ENCODE measurements at places on chromosomes 16 and 17. TPM values are rescaled to one million over a fixed set of nuclear protein-coding genes. Genes with fewer than 3 reads are reported as not detected.
A peak's percentile ranks its signal among the peaks of the same experiment; 100 is the strongest.

DNA sequence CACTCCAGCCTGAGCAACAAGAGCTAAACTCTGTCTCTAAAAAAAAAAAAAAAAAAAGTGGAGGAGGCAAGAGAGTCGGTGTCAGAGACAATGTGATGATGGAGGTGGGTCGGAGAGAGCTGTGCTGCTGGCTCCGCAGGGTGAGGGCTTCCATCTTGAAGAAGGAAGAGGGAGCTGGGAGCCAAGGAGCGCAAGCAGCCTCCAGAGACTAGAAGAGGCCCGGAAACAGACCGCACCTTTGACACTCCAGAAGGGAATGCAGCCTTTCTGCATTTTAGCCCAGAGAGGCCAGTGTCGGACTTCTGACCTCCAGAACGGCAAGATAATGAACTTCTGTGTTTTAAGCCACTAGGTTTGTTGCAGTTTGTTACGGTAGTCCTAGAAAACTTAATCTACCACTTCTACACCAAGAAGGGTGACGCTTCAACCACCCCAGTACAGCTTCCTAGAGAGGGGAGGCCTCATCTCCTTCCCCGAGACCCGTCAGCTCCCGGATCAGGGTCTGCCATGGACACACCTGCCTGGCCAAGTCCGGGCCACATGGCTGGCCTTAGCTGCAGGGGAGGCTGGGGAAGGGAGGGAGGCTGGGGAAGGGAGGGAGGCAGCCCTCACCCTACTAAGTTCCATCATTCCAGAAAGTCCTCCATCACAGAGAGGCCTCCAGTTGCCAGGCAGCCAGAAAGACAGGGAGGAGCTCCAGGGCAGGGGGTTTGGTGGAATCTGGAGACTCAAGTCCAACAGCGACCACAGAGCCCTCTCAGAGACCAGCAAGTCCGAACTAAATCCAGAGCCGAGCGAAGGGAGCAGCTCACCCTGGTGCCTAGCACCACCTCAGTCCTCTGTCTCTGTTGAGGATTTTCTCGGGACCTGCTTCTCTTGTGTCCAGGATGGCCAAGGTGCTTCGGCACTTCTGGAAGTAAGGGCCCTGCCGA lies 13.2 kb upstream of the RBFOX3 start:
- DNase-seq = no peak

- peak; percentile 65 for DNase-seq
Observed at GRCh38 chr17:8674344-8675305, 44.1 kb upstream of the MYH10 start.

GRCh38 chr17:71934520-71934919 lies 186.3 kb upstream of the SOX9 start:
- DNase-seq = no peak

DNA sequence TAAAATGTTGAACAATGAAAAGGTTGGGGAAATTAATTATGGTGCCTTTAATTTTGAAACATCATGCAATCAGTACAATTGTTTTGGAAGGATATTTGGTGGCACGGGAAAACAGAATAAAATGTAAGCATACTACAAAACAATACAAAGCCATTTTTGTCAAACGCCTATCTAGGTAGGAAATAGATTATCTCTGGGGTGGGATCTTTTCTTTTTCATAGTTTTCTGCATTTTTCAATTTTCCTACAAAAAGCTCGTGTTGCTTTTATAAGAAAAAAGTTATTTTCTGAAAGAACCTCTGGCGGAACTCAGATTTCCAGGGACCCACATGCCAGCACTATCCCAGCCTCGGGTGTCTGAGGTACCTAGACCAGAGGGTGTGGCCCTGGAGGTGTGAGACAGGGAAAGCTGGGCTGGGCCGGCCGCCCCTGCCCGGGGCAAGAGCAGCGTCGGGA lies 961 bp upstream of the MAP3K3 start:
- DNase-seq = no peak

DNA sequence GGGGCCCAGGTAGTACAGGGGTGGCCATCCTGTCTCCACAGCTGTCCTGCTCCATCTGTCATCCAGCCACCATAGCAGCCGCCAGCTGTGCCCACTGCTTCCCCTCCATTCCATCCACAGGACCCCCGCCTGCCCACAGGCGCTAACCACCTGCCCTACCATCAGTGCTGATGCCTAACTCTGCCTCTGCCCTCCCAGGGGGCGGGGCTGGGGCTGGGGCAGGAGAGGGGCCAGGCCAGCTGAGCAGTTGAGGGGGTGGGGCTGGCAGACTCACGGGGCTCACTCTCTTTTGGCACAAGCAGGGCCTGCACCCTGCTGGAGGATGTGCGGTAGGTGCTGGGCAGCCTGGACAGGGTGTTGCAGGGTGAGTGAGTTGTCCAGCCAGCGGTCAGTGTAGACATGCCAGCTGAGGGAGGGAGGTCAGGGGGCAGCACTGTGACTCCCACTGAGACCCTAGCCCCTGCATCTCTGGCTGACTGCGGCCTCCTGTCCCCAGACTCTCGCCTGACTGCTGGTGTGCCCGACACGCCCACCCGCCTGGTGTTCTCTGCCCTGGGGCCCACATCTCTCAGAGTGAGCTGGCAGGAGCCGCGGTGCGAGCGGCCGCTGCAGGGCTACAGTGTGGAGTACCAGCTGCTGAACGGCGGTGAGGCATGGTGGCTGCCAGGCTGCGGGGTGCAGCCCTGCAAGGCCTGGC lies 9.6 kb downstream of the GALK1 start:
- DNase-seq = no peak

GRCh38 chr16:7517496-7517895 lies 184.9 kb downstream of the RBFOX1 start:
- no peak for DNase-seq

DNA sequence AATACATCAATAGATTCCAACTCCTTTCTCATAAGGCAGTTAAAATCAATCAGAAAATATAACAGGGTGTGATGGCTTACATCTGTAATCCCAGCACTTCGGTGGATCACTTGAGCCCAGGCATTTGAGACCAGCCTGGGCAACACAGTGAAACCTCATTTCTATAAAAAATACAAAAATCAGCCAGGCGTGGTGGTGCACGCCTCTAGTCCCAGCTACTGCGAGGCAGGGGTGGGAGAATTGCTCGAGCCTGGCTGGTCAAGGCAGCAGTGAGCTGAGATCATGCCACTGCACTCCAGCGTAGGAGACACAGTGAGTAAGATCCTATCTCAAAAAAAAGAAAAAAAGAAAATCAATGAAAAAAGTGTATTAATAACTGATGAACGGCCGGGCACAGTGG lies 258.6 kb downstream of the NTN1 start:
- DNase-seq = no peak

DNA sequence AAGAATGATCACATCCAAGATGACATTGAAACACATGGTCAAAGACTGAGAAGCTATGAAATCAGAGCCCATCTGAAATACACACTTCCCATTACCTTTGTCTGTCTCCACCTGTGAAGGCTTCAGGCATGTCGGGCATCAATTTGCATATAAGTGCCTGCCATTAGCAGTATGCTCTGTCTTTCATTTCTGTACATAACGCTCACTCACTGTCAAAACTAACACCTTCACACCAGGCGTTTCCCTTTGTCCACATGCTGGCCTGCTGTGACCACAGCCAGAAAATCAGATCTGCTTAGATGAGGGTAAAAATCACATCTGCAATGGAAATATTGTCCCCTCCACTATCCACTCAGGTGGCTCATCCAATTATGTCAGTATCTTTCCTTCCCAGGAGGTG lies 524.8 kb downstream of the TOX3 start:
- no peak for DNase-seq

- no peak for DNase-seq
Observed at GRCh38 chr16:68236137-68236825, 354 bp upstream of the ESRP2 start.

DNA sequence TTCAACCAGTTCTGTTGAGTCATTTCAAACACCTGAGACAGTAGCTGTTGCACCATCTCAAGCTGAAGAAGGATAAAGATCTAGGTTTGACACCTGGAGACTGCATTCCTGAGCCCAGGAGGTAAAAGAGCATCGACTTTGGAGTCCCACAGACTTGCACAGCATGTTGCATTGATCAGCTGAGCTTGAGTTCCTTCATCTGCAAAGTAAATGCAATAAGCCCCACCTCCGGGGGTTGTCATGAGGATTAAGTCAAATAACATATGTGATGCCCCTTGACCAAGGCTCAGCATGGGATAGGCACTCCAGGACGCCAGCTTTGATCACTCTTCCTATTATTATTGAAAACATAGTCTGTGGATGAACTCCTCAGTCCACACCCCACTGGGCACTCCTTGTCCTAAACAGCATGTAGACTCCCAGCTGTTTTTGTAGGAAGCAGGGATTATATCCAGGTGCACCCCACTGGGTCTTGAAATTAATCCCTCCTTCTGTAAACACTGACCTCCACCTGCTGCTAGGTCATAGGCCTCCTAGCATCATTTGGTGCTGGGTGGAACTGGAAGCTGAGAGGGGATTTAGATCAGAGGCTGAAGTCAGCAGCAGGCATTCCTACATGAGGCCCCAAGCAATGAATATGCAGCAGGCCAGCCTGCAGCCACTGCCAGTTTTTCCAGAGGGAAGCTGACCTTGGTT lies 259.0 kb downstream of the HS3ST4 start:
- no peak for DNase-seq

GRCh38 chr16:645852-646678 lies 3.1 kb upstream of the WDR90 start:
- DNase-seq = no peak

GRCh38 chr16:8963010-8963820 lies 491 bp downstream of the USP7 start:
- no peak for DNase-seq

- DNase-seq = peak; percentile 38
Observed at GRCh38 chr17:29836643-29837042, 93.4 kb downstream of the SSH2 start.

GRCh38 chr16:74563828-74564263 lies 43.1 kb downstream of the GLG1 start:
- peak; percentile 43 for DNase-seq

DNA sequence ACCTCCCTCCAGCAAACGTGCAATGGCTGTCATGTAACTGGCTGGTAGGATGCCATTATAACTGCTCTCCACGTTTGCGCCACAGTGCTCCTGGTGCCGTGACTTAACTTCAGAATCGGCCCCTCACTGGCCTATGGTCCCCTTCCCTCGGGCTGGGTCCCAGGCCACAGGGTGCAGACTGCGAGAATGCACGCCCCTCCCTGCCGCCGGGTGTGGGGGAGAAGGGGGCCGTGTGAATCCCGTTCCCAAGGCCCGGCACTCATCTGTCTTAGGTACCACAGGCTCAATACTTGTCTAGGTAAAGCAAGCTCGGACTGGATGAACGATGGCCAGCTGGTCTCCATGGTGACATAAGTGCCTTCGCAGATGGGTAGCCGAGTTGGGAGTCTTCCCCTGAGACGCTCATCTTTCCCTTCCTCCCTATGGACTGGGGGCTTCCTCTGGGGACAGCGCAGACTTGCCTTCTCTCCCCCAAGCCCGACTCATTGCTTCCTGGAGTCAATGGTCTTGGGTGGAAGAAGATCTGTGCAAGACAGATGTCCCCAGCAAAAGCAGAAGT lies 37.8 kb downstream of the TIMM22 start:
- no peak for DNase-seq

DNA sequence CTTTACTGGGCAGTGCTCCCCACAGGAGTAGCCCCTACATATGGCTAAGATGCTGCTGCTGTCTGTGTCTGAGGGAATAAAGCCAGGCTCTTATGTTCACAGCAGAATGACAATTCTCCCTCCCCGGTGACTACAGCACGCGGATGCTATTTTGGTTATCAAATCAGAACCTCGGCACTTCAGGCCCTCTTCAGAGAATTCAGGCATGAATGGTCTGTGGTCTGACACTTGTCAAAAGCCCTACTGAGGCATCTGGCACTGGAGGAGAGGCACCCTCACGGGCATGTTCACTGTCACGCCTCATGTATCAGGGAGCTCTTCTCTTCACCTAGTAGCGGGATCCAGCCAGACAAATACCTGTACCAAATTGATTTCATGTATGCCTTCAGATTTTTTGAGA lies 30.4 kb downstream of the KIAA0513 start:
- DNase-seq = no peak

The CD300C gene
- total RNA-seq = not detected

The LITAF gene
- total RNA-seq = 113 TPM

The GRIN2C gene
- total RNA-seq = not detected

The TP53I13 gene
- total RNA-seq = 18.3 TPM

The PRSS36 gene
- total RNA-seq = 0.18 TPM

The TBC1D3I gene
- not detected for total RNA-seq

The EPOP gene
- total RNA-seq = 0.36 TPM

The SLC5A10 gene
- not detected for total RNA-seq

The TOP2A gene
- total RNA-seq = 68.5 TPM

The SENP3 gene
- total RNA-seq = 72.8 TPM

The IST1 gene
- 175 TPM for total RNA-seq

The MYH8 gene
- total RNA-seq = not detected

The ALDH3A1 gene
- not detected for total RNA-seq

The APOH gene
- total RNA-seq = not detected

The MLKL gene
- total RNA-seq = 4.5 TPM

The PHF12 gene
- total RNA-seq = 25.6 TPM

The SLC16A13 gene
- total RNA-seq = under 0.01 TPM
